ENCODE measurements at places on chromosomes 13 and 19.

DNA sequence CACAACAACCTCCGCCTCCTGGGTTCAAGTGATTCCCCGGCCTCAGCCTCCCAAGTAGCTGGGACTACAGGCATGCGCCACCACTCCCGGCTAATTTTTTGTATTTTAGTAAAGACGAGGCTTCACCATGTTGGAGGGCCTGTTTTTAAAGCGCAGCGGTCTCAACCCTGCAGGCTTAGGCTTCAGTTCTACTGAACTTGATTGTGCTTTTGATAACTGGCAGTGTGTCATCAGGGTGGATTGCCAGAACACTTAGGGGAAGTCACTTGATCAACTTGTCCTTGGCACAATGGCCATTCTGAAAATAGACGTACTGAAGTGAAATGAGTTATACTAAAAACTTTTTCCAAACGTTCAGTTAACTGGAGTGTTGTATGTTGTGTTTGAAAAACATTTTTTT, 472.2 kb downstream of the KLF5 start:
- DNase-seq, result no peak

- no peak for DNase-seq
Observed at GRCh38 chr19:6457958-6458694, 1.5 kb downstream of the SLC25A23 start.

- no peak for DNase-seq
Observed at GRCh38 chr19:18477974-18478373, 40.0 kb upstream of the ISYNA1 start.

GRCh38 chr13:28464861-28465460, 30.0 kb downstream of the FLT1 start:
- no peak for DNase-seq

DNA sequence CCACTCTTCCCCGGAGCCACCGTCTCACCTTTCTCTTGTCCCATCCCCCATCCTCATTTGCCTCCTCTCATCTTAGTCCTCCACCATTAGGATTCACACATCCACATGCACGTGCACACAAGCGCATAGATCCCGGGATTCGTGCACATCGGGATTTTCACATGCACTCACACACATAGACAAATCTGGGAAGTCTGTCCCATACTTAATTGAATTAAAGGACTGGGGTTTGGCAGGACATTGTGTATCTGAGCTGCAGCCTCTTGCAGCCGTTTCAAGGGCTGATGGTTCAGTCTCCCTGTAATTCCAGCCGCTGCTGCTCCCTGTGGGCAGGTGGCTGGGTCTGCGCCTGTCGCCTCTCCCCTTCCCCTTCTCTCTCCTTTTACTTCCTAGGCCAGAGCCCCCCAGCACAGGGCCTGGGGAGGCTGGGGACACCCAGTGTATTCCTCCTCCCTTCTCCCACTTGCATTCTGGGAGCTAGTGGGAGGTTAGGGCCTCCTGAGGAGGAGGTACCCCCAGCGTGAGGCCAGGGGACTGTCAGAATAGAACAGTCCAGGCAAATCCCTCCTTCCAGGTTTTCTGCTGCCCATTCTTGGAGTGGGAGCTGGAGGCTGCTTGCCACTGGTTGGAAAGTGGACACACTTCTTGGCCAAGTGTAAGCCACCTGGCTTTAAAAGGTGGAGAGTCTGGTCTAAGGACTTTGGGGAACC, 43.6 kb downstream of the LYL1 start:
- no peak for DNase-seq

DNA sequence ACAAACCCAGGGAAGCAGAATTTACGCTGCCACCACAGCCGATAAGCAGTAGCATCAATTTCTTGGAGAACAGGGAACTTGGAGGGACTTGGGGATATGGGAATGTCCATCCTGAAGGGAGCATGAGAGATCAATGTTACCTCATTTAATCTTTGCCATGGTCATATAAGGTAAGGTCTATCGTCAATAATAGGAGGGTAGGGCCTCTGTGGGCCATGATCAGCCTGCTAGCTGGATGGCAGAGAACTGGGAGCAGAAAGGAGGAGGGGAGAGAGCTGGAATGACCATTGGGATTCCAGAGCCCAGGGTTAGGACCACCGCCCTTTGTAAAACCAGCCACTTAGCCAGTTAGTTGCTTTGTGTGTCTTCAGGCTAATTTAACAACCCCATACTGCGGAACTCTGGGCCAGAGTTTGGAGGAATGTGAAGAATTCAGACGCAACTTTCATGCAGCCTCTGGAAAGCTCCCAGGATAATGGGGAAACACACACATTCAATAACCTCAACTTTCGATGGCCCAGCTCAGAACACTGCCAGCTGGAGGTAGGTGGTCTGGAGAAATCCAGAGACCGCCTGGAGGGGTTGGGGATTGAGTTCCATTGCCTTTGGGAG, 40.3 kb downstream of the ZNF557 start:
- no peak for DNase-seq

DNA sequence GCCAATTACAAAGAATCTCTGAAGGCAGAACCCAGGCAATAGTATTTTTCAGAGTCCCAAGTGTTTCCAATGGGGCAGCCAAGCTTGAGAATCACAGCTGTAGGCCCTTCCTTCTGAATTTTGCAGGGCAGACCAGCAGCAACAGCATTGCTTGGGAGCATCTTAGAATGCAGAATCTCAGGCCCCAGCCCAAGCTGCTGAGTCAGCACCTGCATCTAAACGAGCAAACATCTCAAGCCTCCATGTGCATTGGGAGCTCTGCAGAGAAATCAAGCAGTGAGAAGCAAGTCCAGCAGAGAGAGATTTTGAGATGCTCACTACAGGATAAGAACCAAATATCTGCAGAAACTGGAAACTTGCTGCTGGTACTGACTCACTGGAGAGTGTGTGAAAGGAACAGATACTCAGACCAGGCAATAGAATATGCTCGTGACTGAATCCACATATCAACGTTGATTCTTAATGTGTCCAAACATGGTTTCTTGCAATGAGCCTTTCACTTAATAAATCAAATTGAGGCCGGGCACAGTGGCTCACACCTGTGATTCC, 81.5 kb upstream of the TNFSF11 start:
- no peak for DNase-seq

DNA sequence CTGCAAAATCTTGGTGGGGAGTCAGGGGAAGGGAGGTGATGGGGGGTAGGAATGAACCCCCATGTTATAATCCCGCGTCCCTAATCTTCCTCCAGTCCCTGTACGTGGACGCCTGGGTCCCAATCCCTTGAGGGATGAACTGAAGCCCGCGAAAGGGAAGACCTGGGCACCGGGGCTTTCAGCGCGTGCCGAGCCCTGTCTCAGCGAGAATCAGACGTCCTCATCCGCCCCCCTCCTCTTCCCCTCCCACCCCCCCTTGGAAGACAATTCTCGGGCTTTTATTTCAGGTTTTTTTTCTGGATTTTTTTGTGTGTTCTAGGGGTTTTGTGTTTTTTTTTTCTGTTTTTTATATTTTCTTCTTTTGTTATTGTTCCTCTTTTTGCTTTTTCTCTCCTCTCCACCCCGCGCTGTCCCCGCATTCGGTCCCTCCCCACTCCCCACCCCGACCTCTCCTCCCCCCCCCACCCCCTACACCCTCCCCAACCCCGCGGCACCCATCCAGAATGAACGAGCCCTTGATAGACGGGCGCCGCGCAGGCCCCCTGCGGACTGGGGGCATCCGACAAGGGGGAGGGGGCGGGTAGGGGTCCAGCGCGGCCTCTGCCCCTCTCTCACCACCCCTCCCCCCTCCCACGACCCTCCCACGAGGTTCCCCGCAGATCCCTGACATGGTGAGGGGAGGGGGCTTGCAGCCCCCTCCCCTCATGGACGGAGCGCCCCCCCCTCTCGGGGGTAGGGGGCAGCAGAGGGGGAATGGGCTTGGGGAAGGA, 10.3 kb downstream of the C19orf81 start:
- DNase-seq, result no peak

- peak; percentile 77 for DNase-seq
Observed at GRCh38 chr19:18292462-18292809, 11.0 kb upstream of the JUND start.

- DNase-seq, result no peak
Observed at GRCh38 chr13:109647053-109647452, 139.3 kb downstream of the IRS2 start.

GRCh38 chr13:94093652-94094315, 385.7 kb downstream of the DCT start:
- DNase-seq, result no peak

GRCh38 chr19:13215572-13216380, 65.6 kb downstream of the IER2 start:
- no peak for DNase-seq

GRCh38 chr19:39819786-39820185, 14.2 kb downstream of the DYRK1B start:
- no peak for DNase-seq

GRCh38 chr13:111302045-111302726, 18.3 kb upstream of the TEX29 start:
- DNase-seq, result no peak

DNA sequence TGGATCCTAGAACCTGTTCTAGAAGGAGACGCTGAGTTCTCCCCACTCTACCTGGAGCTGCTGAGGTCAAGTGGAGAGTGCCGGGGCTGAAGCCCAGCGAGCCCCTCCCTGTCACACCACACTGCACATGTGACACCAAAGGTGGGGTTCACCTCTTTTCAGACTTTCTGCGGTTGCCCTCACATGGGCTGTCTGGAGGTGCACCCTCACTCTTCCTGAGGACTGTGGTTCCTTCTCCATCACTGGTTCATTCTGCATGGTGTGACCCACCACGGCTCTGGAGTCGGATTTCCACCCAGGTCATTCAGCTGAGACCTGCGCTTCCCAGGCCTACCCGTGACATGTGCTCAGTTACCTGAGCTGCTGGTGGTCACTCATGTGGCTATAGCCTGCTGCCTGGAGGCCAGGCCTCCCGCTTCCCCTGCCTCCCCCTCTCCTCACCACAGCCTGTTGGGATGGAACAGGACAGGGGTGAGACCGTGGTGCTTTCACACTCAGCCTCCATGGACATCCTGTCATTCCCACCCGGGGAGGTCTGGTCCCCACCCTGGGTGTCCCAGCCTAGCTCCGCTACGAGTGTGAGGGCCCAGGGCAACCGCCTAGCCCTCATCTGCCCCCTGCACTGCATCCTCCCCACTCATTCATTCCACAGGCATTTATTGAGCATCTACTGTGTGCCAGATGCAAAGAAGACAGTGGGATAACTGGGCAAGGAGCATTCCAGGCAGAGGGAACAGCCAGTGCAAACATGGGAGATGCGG, 605 bp upstream of the A1BG start:
- no peak for DNase-seq

- no peak for DNase-seq
Observed at GRCh38 chr19:54416695-54417491, 1.6 kb downstream of the TTYH1 start.

DNA sequence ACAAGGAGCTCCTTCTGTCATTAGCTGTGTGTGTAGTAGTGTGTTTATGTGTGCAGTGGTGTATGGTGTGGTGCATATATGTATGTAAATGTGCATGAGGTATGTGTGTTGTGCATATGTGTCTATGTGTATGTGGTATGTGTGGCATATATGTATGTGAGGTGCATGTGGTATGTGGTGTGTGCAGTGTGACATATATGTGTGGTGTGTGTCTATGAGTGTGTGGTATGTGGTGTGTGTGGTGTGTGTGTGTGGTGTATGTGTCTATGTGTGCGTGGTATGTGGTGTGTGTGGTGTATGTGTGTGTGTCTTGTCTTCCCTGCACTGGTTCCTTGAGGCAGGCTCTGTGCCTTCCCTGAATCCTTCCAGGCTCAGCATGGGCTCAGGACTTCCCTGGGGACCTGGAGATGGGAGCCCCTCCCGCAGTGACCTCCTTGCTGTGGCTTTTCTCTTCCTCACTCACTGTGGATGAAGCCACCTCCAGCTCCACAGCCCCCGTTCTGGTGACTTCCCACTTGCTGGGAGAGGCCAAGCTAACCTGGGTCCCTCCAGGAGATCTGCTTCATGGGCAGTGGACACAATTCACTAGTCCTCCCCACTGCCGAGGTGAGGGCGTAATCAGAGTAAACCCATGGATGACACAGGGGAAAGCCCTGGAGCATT, 64.2 kb downstream of the CCDC70 start:
- no peak for DNase-seq

DNA sequence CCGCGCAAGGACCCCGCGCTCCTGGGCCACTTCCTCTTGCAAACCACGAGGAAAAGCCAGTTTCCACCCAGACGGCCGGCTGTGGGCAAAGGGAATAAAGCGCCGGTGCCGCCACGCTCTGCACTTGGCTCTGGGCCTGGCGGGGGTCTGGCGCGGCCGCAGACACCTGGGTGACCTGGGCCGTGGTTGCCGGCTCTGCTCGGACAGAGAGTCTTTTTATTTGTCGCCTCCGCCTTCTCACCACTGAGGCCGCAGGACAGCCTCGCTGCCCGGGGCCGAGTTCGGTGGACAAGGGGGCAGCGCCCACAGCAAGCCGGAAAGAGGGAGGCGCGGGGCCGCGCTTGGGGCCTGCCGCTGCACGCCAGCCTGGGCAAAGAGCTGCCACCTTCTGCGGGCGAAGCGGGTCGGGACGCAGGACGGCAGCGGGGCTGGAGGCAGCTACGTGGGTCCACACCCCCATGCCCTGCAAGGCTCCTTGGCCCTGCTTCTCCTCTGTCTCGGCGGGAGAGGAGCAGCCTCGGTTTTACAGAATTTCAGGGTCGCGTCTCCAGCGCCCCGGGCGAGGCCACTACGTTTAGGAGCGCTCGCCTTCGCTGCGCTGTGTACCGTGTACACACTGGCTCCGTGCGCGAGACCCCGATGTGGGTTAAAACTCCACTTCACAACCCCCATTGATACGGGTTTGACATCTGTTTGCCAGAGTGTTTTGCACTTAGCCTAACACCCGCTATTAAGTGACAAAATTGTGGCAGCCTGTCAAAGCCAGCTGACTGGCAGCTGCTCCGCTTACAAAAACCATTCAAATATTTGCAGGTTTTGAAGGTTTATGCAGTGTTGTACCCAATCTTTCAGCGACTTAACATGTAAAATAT, 13.0 kb upstream of the SOX1 start:
- no peak for DNase-seq

GRCh38 chr13:43397111-43397510, 373.7 kb downstream of the DNAJC15 start:
- DNase-seq, result no peak

All from T-helper 2 cell treated with Interferon-gamma antibody and Interleukin-4, amounts not matched to agents 5 μg/mL and 100 μg/mL, for 36 hours (primary cell).